ENCODE measurements at places on chromosomes 12 and 14.
A peak's percentile ranks its signal among the peaks of the same experiment; 100 is the strongest.

- DNase-seq = no peak
These were observed 124.3 kb downstream of the FOXN3 start for GRCh38 chr14:89292579-89293313.

- no peak for DNase-seq
These were observed 23.7 kb downstream of the PIGH start for GRCh38 chr14:67576216-67576955.

GRCh38 chr14:29724991-29725390, 202.7 kb downstream of the PRKD1 start:
- DNase-seq = no peak

- no peak for DNase-seq
These were observed 101.2 kb downstream of the TMEM30B start for GRCh38 chr14:61179796-61180398.

DNA sequence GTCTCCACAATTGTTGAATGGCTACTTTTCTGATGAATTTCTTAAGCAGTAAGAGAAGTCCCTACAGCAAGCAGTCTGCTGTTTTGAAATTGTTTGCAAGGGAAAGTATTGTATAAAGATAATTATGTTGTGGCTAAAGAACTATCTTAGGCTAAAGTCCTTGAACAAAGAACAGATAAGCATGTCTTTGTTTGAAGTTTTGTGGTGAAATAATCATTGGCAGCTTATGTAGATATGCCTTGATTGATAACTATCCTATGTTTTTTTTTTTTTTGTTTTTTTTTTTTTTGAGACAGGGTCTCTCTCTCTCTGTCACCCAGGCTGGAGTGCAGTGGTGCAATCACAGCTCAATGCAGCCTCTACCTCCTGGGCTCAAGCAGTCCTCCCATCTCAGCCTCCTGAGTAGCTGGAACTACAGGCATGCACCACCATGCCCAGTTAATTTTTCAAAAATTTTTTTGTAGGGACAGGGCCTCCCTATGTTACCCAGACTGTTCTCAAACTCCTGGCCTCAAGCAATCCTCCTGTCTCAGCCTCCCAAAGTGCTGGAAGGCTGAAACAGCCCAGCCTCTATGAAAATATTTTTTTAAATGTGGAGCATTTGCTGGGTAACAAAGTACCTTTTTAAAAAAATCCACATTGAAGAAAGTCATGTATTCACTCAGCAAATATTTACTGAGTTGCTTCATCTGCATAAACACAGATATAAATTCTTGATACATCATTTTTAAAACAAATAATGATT, 80.8 kb downstream of the LLPH start:
- no peak for DNase-seq

DNA sequence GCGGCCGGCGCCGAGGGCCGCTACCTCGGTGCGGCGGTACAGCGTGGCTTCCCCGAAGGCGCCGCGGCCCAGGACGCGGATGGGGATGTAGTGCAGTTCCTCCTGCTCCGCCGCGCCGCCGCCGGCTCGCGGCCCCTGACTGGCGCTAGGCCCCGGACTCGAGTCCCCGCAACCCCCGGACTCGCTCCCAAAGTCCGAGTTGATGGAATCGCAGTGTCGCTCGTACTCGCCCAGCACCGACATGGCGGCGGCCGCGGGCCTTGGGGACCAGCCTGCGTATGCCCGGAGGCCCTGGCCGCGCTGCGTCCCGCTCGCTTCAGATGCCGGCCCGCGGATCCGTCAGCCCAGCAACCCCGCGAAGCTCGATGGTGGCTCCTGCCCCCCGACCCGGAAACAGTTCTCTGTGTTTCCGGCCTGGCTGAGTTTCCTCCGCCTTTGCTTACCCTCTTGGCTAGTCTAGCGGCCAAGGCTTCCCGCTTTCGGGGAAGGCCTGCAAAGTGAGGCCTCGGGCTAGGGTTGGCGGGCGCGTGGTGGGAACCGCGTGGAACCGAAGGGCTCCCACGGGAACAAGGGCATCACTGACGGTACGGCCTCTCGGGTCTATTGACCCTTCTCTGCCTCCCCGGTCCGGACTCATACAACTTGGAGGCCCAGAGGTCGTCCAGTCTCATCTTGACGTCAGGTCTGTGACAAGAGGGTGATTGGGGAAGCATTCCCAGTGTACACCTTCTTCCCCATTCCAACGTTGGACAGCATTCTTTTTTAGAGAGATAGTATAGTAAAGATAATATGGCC, at the start of gene NEK9:
Gene NEK9 (minus strand): TSS at position 370 of the 795 bp plus-strand sequence. CDS start 127 bp downstream, at position 243.
- DNase-seq = no peak

- no peak for DNase-seq
These were observed 10.6 kb upstream of the ATF1 start for GRCh38 chr12:50753232-50753769.

DNA sequence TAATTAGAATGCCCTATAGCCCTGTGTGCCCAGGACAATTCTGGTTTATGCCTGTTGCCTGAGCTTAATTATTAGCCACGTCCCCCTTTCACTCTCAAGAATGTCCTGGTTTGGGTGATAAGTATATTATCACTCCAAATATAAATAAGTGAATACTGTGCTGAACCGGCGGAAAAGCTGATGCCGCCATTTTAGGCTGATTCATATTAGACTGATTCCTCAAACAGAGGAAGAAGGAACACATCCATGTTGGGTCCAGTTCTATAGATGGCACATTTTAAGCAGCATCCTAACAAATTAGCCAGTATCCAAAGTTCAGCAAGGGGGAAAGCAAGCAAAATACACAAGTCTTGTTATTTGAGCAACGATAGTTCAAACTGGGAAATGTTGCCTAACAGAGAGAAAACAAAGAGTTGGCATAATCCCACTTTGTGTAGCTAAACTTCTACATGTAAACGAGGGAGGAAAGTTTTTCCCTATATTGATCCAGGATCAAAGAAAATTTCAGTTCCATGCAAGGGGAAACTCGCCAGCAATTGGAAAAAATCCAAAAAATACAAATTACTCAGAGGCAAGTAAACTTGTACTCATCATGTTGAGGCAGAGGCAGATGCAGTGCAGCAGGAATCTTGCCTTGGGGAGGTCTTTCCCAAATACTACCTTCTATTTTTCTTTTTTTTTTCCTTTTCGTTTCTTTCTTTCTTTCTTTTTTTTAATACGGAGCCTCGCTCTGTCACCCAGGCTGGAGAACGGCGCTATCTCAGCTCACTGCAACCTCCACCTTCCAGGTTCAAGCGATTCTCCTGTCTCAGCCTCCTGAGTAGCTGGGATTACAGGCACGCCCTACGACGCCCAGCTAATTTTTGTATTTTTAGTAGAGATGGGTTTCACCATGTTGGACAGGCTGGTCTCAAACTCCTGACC, 96.2 kb downstream of the ITPR2 start:
- DNase-seq = no peak

GRCh38 chr14:96484399-96484798, 17.8 kb upstream of the PAPOLA start:
- DNase-seq = no peak

DNA sequence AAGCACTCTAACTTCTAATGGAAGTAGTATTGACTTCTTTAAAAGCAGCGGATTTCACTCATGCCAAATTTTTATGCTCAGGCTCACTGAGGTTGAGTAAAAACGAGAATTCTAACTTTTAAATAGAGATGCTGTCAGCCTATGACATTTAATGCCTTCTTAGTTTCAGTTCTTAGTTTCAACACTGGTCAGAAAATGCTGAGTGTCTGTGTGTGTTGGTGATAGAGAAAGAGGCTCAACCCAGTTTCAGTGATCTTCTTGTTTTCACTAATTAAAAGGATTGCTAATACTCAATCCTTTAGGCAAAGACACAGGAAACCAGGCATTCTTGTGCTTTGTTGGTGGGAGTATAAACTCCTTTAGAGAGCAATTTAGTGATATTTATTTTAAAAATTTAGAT, 31.0 kb downstream of the PEBP1 start:
- DNase-seq = no peak

- DNase-seq = no peak
These were observed 4.5 kb downstream of the ARHGEF40 start for GRCh38 chr14:21074398-21075272.

DNA sequence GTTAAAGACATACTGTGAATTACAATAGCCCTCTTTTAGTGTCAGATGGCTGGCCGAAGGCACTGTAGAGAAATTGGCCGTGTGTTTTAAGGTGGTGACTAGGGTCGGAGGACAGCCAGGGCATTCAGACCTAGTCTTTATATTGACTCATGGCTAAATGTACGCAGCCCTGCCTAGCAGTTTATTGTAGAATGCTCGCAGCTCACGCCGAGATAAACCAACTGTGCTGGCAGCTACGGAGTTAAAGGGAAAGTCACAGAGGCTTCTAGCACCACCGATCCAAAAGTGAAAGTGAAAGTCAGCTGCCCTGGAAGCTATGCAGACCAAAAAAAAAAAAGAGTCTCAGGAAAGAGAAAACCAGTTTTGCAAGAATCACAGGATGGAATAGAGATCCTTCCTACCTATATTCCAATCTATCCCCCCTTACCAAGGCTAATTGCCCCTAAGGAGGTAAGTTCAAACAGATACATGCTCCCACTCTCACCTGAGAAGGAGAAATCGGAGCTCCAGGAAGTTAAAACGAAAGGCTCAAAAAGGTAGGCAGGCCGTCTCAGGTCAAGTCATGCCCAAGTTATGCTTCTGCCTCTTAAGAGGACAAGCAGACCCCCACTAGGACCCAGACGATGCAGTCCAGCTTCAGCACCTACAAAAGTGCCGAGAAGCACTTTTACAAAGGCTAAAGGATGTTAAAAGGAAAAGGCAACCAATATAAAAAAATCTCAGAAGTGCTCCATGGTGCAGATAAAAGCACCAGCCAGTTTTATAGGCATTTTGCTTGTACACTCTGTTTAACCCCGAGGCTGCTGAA, 24.8 kb downstream of the KLRK1 start:
- peak; percentile 44 for DNase-seq

DNA sequence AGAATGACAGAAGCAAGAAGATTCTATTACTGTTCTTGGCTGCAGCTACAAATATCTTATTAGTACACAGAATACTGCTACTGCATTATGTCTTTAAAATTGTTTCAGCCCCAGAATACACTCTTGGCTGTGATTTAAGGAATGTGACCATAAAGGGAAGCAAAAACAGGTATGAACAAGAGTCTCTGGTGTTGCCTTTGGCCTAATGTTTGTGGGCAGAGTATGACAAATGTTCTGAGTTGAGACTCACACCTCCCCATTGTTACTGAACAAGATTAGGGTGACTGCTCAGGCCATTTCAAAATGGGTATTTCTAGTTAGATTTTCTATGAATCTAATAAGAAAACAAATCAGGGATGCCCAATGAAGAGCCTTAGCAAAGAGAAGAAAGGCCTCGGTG, 28.5 kb downstream of the TTC6 start:
- DNase-seq = no peak

GRCh38 chr14:31080056-31080455, 53.9 kb upstream of the STRN3 start:
- DNase-seq = no peak

DNA sequence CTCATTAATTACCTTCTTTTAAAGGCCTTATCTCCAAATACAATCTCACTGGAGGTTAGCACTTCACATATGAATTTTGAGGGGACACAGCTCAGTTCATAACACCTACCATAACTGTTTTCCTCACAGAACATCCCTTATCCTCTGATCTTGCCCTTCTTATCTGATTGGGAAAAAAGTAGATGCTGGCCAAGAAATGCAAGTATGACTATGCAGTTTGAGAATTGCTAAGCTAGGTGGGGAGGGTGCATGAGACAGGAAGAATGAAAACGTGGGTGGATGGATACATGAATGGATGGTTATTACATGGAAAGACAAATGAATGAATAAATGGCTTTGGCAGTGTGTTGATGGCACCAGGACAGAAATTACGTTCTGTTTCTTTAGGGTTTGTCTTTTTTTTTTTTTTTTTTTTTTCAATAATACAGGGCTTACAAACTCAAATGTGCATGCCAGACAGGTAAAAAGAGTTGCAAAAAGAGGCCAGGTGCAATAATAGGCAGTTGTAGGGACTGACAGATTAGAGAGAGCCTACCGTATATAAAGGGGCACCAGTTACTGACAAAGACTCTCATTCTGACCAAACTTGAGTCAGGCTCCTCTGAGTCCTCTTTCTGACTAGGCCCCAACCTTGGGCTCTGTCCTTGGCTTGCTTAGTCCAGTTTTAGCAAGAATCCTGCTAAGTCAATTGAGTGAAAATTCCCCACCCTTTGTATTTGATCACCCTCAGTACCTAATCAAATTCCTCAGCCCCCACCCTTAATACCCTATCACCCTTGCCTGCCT, 304.9 kb downstream of the ZFP36L1 start:
- no peak for DNase-seq

- DNase-seq = no peak
These were observed 4.3 kb downstream of the TEDC1 start for GRCh38 chr14:105495101-105495989.

GRCh38 chr12:102702447-102703114, 214.5 kb downstream of the PAH start:
- peak; percentile 51 for DNase-seq

GRCh38 chr12:94178054-94178453, 29.7 kb downstream of the PLXNC1 start:
- no peak for DNase-seq

DNA sequence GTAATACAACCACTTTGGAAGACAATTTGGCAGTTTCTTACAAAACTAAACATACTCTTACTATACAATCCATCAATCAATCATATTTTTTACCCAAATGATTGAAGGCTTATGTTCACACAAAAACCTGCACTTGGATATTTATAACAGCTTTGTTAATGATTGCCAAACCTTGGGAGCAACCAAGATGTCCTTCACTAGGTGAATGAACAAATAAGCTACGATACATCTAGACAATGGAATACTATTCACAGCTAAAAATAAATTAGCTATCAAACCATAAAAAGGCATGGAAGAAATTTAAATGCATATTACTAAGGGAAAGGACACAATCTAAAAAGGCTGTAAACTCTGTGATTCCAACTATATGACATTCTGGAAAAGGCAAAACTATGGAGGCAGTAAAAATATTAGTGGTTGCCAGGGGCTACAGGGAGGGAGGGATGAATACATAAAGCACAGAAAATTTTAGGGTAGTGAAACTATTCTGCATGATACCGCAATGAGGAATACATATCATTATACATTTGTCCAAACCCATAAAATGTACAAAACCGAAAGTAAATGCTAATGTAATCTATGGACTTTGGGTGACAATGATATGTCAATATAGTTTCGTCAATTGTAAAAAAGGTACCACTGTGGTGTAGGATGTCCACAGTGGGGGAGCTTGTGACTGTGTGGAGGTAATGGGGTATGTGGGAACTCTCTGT, 70.5 kb downstream of the GPR65 start:
- no peak for DNase-seq

- no peak for DNase-seq
These were observed 23.3 kb downstream of the LMNTD1 start for GRCh38 chr12:25529738-25530137.

DNA sequence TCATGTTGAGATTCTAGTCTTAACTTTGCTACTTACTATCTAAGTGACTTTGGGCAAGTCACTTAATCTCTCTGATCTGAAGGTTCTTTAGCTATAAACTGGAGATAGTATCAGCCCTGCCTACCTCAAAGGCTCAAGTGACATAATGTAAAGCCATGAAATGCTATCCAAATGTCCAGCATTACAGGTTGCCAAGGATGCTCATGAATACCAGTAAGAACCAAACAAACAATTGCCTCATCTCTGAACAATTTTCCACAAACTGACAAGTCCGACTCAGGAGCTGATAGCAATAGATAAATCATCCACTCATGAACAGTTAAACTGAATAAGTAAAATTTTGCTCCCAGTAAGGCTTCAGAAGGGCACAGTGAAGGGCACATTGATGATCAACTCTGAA, 51.5 kb downstream of the LMNTD1 start:
- DNase-seq = no peak

Data from AG09309 (cell line).